HuH-7.5 (cell line): ENCODE measurements at places on chromosomes 1 and 21.

DNA sequence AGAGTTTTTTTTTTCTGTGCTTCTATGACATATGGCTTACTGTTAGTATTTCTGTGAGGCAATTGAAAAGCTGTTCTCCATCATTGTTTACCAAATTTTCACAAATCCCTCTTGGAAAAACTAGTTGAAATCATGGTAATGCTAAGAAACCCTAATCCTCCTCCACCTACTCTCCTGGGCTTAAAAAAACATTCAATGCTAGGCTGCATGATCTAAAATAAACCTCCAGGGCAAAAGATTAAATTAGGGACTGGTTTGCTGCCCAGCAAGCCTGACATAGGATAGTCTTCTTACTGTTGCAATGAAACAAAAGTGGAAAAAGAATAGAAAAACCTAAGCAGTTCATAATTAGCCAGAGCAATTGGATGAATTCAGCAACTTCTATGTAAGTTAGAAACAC is 16.1 kb downstream of the C1orf52 start:
- DNase-seq, result no peak

GRCh38 chr1:186295980-186296379 is 79.1 kb downstream of the TPR start:
- no peak for DNase-seq

DNA sequence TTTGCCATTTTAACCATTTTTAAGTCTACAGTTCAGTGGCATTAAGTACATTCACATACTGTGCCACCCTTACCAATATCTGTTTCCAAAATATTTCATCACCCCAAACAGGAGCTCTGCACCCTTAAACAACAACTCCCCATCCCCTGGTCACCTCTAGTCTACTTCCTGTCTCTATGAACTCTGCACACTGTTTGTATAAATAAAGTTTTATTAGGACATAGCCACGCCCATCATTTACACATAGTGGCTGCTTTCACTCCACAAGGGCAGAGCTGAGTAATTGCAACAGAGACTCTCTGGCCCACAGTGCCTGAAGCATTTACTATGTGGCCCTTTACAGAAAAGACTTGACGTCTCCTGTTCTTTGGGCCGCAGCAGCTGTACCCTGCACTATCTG is 30.1 kb downstream of the KCNAB2 start:
- no peak for DNase-seq

DNA sequence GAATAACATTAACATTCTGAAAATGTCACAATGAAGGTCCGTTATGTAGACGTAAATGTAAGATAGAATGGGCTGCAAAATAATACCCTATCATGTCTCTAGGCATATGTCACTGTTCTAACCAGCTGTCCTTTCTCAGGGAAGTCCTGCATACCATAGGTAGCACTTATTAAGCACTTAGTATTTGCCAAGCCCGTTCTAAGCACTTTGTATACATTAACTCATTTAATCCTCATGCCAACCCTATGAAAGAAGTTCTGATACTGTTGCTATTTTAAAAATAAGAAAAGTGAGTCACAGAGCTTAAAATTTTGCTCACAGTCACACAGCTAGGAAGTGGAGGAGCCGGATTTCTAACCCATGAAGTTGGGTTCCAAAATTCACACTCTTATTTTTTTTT is 15.7 kb downstream of the GAS5 start:
- no peak for DNase-seq

- no peak for DNase-seq
These were observed 48.6 kb downstream of the WNT2B start for GRCh38 chr1:112557385-112557784.

DNA sequence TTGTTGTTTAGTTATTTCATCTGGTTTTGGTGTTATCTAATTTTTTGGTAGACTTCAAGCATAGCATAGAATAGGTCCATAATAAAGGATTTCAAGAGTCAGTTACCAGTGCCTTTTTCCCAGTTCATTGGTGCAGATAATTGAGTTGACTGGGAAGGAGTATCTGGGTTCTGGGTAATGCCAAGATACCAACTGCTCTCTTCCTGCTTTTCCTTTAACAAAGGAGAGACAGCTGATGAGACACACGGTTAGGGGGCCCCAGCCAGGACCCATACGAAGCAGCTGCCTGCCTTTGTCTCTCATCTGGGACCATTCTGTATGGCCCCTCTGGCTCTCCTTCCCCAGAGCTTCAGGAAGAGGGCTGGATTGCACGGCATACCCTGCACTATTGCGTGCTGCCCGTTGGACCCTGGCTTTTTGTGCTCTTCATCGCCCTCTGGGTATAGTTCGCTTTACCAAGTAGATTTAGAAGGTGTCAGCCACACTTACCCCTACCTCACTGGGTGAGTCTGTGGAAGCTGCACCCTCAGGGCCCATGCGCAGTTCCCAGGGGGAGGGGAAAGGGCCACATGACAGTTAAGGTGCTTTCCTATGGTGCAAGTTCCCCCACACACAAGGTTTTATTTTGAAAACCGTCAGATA is 7.0 kb downstream of the NAV1 start:
- peak; percentile 28 for DNase-seq

- DNase-seq, result no peak
These were observed 21.9 kb upstream of the PADI6 start for GRCh38 chr1:17350083-17350482.

DNA sequence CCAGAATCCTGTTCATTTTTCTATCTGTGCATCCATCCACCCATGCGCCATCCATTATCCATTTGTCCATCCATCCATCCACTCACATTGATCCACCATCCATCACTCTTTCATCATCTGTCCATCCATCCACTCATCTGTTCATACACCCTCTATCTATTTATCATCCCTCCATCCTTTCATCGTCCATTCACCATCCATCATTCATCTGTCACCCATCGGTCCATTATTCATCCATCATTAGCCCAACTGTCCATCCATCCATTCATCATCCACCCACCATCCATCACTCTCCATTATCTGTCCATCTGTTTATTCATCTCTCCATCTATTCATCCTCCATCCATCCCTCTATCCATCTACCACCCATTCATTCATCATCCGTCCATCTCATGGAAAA is 125.7 kb upstream of the TMPRSS2 start:
- no peak for DNase-seq

DNA sequence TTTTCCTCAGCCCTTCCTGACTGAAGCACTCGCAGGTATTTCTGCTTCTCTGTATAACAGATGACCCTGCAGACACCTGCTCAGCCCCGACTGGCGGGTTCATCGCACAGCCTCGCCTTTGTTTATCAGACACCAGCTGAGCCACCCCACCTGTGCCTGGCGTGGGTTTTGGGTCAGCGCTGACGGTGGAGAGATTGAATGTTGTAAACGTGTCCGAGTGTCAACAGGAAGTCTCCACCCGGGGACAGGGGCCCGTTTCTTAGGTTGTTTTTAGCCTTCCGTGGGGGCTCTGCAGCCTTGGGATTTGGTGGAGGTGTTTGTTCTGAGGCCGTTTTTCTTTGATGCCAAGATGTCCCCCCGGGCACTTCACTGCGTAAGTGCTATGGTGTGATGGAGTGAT is 60.1 kb downstream of the COL18A1 start:
- no peak for DNase-seq
